ENCODE measurements at places on chromosomes 12 and 14.

- peak; percentile 54 for DNase-seq
These were observed 1.8 kb upstream of the BHLHE41 start for GRCh38 chr12:26126340-26127284.

DNA sequence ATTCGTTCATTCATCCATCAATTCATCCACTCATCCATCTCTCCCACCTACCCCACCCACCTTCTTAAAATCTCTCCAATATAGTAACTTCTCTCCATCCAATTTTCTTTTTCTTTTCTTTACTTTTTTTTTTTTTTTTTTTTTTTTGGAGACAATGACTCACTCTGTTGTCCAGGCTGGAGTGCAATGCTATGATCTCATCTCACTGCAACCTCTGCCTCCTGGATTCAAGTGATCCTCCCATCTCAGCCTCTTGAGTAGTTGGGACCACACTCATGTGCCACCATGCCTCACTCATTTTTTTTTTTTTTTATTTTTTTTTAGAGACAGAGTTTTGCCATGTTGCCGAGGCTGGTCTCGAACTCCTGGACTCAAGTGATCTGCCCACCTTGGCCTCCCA, 118.4 kb downstream of the SUDS3 start:
- no peak for DNase-seq

GRCh38 chr14:36944307-36945010, 227.9 kb downstream of the SLC25A21 start:
- no peak for DNase-seq

GRCh38 chr14:63454863-63455622, 88.1 kb downstream of the PPP2R5E start:
- DNase-seq, result peak; percentile 24

GRCh38 chr12:89690925-89691324, 17.7 kb downstream of the ATP2B1 start:
- DNase-seq, result no peak

DNA sequence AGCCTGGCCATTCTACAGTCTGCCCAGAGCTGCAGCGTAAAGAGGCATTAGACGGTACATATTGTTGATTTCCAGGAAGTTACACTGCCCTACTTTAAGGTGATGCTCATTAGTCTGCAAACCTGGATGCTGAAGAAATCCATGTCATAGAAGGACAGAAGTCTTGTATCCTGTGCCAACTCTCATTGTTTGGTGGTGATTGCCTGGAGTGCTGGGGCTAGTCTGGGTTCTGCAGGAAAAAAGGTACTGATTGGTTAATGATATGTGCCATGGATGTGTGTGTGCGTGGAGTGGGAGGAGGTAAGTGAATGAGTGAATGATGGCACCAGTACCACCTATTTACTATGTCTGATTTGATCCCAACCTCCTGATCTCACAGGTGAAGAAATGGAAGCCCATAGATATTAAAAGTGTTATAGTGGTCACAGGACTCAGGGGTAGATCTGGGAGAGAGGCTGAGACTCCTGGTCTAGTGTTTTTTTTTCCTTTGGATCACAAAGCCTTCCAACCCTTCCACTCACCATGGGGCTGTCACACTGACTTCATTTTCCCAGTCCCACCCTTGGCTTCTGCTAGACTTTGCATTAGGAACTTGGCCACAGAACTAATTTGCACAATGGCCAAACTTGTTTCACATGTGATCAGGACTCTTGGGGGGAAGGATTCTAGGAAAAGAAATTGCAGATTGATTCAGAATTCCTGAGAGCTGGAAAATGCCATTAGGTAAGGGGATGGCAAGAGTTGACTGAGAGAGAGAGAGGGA, 96.1 kb downstream of the TMX1 start:
- DNase-seq, result no peak

DNA sequence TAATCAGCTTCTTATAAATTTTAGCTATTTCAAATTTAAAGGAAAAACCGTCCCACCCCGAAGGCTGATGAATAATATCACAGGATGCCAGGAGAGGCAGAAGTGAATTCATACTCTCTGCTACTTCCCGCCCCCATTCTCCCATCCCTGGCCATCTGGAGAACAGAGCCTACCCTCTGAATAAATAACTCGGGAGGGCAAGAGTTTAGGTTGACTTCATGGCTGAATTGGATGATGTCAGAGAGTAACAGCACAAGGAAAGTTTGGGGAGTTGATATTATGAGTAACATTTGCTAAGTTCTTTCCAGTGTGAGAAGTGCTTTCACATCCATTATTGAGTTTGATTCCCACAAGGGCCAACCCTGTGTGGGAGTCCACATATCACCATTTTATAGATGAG, 241.6 kb downstream of the EGLN3 start:
- DNase-seq, result no peak

DNA sequence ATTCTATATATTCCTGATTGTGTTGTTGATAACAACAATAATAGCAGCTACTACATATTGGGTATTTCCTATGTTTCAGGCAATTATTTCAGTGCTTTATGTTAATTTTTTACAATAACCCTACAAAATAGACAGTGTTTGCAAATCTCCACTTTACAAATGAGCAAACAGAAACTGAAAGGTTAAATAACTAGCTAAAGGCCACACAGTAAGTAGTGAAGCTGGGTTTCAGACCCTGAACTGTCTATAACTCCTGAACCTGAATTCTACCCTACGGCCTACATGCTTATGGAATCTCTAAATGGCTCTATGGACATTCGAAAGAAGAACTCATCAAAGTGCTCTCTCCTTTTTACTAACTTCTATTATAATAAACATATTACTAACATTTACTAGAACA, 19.7 kb upstream of the NUDT4 start:
- DNase-seq, result no peak
